ENCODE measurements at places on chromosomes 16 and 17.

DNA sequence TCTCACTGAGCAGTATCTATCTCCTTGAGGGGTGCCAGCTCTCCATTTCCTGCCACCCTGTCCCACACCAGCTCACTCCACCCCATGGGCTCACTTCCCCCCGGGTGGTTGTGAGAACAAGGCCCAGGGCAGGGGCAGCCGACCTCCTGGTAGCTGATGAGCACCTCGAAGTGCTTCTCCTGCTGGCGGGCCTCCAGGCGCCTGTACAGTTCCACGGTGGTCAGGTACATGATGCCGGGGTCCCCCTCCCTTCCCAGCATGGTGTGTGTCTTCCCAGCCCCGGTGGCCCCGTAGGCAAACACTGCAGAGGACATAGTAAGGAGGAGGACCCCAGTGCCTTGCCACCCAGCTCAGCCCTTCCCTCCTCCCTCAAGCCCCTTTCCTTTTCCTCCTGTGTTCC, 12.5 kb downstream of the KIF18B start:
- DNase-seq, result no peak

GRCh38 chr17:50219939-50220465, 18.6 kb upstream of the COL1A1 start:
- no peak for DNase-seq

DNA sequence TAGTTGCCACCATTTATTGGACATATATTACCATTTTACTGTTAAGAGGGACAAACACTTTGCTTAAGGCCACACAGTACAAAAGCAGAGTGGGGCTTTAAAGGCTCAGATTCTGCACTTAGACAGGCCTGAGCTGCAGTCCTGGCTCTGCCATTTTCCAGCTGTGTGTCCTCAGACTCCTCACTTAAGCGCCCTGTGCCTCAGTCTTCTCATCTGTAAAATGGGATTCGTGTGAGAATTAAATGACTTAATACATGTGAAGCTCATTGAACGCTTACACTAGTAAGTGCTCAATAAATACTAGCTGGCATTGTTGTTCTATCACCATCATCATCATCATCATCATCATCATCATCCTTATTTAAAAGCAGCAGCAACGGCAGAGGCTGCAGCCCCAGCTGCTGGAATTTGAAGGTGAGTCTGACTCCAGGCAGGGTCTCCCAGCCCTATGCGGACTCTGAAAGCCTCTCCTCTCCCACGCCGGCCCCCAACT, 445 bp upstream of the CACNG5 start:
- no peak for DNase-seq

DNA sequence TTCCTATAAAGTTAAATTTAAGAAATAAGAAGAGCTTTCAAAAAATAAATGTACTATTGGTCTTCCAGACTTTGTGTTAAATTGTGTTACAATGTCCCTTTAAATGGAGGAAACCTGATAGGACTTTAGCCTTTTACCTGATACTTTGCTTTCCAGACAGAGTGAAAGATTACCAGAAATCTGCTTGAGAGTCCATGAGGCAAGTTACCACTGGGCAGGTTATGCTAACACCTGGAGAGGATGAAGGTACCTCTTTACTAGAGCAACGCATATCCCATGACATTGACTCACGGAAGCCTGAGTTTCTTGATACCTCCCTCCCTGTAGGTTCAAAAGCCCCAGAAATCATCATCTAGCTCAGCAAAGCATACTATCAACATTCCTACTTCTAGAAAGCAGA, 143.9 kb upstream of the C17orf78 start:
- no peak for DNase-seq

DNA sequence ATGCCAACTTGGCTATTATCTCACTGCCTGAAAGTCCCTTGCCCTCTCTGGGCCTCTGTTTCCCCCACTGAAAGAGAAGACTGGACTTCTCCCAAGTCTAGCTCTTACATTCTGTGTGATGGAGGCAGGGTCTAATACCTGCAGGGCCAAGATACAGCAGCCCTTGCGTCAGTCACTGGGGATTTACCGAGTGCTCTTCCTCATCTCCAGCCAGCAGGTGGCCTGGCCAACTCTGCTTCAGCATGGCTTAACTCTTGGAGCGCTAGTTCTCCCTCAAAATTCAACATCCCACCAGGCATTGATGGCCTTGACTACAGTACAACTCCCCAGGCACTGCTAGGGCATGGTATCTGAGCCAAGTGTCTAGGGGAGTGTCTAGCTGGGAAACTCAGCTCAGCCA, 19.9 kb upstream of the MTMR4 start:
- no peak for DNase-seq

- DNase-seq, result no peak
Observed at GRCh38 chr17:77763575-77763974, 194.9 kb upstream of the TNRC6C start.

DNA sequence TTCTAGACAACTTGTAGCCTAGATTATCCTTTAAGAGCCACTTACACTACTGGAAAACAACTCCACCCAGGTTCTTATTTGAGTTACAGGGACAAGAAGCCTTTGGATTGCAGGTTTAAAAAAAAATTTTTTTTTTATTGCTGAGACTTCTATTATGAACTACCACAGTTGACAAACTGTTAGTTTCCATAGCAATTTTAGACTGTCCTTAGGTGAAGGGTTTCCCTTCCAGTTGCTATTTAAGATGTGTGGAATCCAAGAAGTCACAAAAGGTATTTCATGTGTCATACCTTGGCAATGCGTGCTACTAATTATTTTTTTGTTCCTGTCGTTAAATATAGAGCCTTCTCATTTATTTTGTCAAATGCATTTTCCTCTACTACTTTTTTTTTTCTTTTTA, 253.2 kb downstream of the PRKCA start:
- DNase-seq, result no peak

DNA sequence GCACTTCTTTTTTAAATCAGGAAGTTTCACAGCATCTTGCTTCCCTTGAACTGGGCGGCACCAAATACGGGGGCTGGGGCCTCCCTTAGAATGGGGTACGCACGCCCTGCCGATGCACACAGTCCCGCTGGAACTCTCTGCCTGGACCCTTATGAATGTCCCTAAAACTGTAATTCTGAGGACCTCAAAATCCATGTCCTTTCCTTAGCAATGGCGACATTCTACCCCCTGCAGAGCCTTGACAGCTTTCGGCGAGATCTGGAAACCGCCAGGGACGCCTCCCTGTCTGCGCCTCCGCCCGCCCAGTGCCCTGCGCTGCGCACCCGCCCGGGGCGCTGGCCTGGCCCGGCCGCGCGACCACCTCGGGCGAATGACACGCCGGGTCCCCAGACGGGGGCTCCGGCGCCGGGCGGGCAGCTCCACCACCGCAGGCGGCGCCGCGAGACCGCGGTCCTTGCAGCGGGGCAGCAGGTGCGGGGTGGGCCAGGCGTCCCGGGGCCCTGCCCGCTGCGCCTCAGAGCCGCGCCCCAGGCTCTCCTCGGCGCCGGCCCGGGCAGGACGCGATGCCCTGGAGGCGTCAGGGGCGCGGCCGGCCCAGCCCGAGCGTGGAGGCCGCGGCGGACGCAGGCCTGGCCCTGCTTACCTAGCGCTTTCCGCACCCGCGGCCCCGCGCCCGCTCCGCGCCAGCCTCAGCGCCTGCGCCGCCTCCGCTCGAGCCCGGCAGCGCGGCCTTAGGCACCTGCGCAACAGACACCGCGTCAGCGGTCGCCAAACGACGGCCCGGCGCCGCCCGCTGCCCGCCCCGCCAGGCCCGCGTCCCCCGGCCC, 548 bp downstream of the HAGH start:
- peak; percentile 89 for DNase-seq

DNA sequence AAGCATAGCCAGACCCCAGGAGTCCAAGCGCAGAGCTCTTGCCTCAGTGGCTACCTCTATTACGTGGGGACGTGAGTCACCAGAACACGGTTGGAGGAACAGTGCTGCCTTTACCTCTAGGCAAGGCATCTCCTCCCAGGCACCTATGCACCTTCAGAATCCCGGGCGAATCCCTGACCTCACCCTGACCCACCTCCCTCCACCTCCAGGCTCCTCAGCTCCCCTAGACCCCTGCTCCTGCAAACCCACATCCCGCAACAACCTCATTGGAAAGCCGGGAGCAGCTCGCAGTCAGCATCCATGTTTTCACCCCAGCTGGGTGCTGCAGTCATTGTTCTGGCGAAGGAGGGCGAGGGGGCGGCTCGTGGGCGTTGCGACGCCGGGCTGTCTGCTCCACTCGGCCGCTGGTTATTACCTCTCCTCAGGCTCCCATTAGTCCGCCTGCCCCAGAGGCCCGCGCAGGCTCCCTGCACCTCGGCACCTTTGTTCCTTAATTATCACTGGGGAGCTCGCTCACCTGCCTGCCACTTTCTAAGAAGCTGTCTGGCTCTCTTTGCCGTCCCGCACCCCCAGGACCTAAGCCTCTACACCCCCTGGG, 24.6 kb upstream of the DLX4 start:
- no peak for DNase-seq

- no peak for DNase-seq
Observed at GRCh38 chr17:41212524-41213169, 13.8 kb upstream of the KRTAP9-2 start.

- no peak for DNase-seq
Observed at GRCh38 chr17:63845509-63845908, 3.0 kb upstream of the SMARCD2 start.

DNA sequence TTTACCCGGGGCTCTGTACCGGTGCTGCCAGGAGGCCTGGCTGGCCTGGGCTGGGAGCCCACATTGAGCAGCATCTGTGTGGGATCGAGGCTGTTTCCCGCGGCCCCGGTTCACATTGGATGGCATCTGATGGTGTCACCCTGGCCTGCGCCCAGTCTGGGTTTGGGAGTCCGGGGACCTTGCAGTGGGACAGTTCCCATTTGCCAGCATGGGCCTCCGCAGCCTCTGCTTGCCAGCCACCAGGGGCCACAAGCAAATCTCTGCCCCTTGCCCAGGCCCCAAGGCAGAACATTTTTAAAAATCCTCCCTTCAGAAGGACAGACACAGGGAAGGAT, 64.5 kb downstream of the BANP start:
- DNase-seq, result no peak

DNA sequence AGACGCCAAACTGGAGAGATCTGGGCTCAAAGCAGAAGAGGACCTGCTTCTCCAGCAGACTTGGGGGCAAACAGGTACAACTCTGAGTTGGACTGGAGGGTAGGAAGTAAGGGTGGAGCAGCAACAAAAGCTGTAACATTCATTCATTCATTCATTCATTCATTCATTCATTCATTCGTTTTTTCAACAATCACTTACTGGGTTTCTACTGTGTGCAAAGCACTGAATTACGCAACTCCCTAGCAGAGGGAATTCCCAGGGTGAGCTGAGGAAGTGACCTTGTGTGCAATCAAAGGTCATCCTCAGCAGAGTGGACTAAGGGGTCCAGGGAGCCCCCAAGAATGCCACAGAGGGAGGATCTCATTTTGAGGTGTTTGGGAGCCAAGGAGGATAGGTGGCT, 231.1 kb upstream of the SDK2 start:
- DNase-seq, result no peak

- DNase-seq, result no peak
Observed at GRCh38 chr17:63918305-63918704, 334 bp downstream of the GH1 start.

DNA sequence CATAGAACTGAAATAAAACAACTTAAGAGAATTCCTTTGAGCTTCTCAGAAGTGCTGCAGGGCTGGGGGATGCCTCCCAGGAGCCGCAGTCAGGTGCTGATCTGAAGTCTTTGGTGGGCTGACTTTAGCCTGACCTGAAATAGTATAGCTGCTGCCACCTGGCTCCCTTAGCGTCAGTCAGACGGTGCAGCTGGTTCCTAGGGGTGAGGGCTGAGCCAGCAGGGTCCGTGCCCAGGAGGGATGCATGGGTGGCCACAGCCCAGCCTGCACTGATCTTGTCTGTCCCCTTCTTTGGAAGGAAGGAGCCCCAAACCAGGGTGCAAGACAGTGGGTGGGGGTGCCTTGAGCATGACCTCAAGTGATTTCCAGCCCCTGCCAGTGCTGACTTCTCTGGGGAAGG, 11.5 kb downstream of the MAPT start:
- no peak for DNase-seq

- peak; percentile 85 for DNase-seq
Observed at GRCh38 chr16:90008708-90009145, 10.5 kb downstream of the DBNDD1 start.

- no peak for DNase-seq
Observed at GRCh38 chr16:12063435-12063834, 86.9 kb downstream of the SNX29 start.

DNA sequence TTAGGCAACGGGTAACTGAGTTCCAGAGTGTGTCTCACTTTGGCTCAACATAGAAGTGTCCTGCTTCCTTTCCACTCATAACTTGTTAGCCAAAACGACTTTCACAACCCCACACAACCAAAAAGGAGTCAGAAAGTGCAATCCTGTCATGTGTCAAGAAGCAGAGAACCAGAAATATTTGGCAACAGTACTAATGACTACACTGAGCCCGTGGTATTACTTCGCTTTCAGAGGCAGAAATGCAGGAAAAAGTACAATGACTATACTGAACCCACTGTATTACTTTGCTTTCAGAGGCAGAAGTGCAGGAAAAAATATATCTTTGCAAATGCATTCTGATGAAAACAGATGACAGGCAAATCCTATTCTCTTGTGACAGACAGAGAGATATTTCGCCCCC, 484.6 kb downstream of the KIF2B start:
- no peak for DNase-seq

GRCh38 chr16:53045341-53046220, 7.1 kb downstream of the CHD9NB start:
- no peak for DNase-seq

- DNase-seq, result no peak
Observed at GRCh38 chr16:78323315-78323714, 223.9 kb downstream of the WWOX start.

DNA sequence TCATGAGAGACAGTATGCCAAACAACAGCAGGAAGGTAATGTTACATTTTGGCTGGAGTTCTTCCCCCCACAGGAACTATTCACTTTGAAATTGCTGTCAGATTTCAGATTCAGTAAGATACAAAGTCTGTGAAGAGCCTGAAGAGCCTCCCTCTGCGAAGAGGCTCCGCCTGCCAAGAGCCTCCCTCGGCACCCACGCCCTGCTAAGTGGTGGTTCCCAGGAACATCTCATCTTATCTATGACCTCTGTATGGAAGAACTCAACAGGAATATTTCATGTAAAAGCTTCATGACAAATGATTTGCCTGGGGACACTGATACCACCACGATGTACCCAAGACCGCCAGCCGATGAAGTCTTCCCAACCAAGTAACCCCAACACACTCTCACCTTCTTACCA, 3.2 kb downstream of the ZC3H7A start:
- no peak for DNase-seq

- DNase-seq, result no peak
Observed at GRCh38 chr17:18181358-18181757, 2.3 kb upstream of the ALKBH5 start.

DNA sequence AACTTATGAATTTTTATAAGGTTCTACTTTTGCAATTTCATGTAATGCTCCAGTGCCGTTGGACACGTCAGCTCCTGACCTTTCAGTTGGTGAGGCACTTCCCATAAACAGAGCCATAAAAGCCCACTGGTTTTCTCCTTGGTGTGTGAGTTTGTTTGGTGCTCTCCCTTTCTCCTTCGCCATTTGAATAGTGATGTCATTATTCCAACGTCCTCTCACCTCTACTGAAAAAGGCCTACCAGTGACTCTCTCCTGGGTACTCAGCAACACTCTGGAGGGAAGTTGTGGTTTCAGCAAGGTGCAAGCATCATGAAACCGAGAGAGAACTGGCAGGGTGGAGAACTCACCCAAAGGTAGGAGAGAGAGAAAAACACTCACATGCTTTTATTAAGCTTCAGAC, 29.6 kb upstream of the HNF1B start:
- peak; percentile 60 for DNase-seq

- no peak for DNase-seq
Observed at GRCh38 chr17:18084256-18084655, 3.5 kb upstream of the DRG2 start.
